ENCODE measurements at places on chromosomes 1 and 21.

DNA sequence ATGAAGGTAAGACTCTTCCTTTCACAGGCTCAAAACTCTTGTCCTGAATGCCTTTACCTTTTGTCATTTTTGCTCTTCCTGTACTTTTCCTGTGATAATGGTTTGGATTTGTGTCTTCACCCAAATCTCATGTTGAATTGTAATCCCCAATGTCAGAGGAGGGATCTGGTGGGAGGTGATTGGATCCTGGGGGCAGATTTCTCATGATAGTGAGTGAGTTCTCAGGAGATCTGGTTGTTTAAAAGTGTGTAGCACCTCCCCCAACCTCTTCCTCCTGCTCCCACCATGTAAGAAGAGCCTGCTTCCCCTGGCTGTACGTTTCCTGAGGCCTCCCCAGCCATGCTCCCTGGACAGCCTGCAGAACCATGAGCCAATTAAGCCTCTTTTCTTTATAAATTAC is 75.5 kb downstream of the DDX20 start:
- DNase-seq: no peak

- peak; percentile 19 for DNase-seq
Observed at GRCh38 chr1:205970486-205970885, 27.2 kb upstream of the SLC26A9 start.

GRCh38 chr1:74593887-74594866 is 79.4 kb downstream of the ERICH3 start:
- no peak for DNase-seq

- no peak for DNase-seq
Observed at GRCh38 chr1:197126691-197127090, 19.8 kb downstream of the ASPM start.

DNA sequence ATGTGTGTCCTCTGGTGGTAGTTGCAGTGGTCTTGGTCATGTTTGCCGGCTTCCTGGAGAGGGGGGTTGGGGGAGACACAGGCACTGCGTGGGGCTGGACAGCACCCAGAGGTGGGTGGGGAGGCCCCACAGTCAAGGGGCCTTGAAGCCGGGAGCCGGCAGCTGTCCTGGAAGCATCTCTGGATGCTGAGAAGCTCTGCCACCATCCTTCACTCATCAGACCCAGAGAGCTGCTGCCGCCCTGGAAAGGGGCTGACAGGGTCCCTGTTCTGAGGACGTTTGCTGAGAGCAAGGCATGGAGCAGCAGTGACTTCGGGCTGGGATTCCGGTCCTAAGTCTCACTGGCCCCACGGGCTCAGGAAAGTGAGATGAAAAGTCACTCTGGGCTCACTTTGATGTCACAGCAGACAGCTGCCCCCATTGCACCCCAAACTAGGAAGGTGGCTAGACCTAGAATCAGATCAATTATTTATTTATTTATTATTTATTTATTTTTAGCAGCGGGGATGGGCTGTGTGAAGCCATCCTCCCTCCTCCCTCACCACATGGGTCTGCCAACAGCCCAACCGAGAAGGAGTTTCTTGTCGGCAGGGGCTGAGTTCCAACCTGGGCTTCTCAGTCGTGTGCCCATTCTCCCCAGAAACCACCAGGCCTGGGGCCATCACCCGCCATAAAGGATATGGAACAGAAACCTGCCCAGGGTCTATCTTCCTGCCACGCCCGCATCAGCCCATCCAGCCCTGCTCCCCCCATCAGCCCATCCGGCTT is 547.4 kb downstream of the PTPRU start:
- no peak for DNase-seq

- peak; percentile 35 for DNase-seq
Observed at GRCh38 chr1:224616756-224617409, 766 bp downstream of the CNIH3 start.

DNA sequence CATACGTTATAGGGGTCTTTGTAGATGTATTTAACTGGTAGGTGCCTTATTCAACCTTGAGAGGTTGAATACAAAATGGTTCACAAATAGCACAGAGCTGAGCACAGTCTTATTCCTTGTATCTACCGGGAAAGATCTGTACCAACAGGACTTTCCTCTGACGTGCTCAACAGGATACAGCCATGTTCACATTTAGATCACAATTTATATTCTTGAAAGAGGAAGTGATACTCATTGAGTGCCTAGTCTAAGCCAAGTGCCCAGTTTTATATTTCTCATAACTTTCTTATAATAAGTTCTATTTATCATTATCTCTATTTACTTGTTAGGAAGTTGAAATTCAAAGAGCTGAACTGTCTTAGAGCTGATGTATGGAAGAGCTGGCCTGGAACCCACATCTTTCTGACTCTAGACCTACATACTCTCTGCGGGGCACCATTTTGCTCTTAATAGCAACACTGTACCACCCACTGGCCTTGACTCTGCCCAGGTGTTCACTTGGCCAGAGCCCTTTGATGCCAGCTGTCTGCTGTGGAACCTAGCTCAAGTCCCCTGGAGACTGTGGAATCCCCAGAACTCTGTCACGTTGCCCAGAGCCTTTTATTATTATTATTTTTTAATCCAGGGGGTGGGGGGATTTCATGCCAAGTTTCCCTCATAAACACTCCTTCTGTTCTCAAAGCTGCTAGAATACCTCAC is 156.2 kb downstream of the TPR start:
- DNase-seq: no peak

- DNase-seq: peak; percentile 6
Observed at GRCh38 chr1:186564582-186564981, 103.7 kb upstream of the PDC start.

DNA sequence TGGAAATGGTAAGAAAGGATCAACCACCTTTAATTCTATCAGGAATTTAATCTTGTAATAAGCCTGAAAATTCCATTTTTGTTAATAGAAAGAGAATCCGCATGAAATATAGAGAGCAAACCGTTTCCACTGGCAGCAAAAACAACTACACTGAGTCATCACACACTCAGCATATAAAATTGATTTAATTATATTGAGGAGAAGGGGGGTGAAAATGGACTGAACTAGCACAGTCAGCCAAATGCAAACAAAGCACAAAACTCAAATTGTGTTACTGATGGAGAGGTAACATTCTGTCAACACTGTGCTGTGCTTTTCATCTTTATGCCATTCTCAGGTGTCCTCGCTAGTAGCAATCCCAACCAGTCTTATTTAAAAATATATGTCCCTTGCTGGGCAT is 1583.9 kb downstream of the MRPL39 start:
- DNase-seq: no peak

- no peak for DNase-seq
Observed at GRCh38 chr1:150559656-150560010, 10.4 kb downstream of the ADAMTSL4 start.

DNA sequence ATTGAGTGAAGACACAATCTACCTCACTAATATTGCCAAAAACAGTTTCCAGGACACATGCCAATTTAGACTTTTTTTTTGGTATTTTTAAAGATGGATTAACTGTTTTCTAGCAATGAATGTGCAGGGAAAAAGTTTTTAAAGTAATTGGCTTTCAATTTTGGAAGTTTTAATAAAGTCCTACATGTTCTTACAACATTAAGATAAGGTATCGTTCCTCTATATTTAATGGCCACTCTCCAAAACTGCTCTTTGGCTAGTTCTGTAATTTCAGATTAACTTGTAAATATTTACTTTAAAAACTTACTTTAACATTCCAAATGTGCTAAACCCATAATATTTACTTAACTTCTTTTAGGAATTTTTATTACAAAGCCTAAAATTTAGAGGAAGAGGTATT is 1332.2 kb upstream of the PRMT6 start:
- DNase-seq: no peak

DNA sequence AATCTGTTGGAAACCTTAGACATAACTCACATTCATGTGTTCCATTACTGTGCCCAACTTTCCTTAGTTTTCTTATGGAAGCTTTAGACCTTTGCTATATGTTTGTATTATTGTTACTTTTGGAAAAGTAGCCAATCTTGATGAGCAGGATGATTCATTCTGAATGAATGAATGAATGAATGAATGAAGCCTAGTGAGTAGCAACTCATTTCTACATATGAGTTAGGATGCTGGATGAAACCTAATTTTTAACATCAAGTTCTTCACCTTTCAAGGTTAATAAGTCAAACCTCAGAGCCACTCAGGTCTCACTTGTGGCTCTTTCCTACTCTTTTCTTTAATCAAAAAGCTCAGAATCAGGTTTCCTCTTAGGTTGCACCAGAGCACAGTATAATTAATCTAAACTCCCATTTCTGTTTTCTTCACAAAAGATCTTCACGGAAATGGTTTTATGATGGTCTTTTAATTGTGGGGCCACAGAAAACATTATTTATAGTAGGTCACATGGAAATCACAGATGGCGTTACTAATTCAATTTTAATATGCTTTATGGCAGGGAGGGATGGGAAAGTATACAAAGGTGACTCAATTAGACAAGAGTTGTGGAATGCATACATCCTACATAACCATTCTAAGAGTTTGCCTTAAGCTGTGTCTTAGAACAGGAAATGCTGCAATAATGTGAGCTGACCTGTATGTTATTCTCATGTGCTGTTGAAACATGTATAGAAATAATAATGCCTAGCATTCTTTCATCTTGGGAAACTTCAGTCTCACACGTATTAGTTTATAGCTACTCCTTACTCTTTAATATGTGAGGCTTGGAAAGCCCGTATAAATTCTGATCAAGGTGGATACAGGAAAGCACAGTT is 4.5 kb upstream of the DDX59 start:
- no peak for DNase-seq

DNA sequence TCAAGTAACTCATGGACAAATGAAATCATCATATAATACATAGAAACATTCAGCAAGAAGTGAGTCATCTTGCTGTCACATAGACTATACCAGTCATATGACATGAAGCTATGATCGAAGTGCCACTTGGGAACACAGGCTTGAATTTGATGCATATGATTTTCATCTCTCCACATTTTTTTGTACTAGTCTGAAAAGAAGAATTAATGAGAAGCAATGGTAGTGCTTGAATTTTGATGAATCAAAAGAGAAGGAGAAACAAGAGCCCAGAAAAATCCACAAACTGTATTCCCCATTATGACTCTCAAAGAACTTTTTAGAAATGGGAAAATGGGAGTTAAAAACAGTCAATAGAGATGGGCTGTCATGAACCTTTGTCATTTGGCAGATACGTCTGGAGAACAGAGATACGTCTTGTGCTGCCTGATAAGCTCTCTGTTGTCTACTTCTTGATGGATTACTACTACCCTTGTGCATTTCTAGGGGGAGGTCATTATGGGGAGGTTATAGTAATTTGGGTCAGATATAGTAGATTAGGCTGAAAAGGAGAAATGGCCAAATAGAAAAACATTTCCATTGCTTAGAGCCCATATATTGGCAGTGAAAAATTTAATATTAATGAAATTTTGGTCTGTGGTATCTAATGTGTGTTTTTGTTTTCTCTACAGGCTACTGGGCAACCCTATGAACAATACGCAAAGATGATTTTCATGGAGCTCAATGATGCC is 8.0 kb upstream of the LEPR start:
- DNase-seq: no peak
